Ovary (tissue), 10 donors: ENCODE measurements at places on chromosomes 1 and 21. TPM values are rescaled to one million over a fixed set of nuclear protein-coding genes. Genes with fewer than 3 reads are reported as not detected.

DNA sequence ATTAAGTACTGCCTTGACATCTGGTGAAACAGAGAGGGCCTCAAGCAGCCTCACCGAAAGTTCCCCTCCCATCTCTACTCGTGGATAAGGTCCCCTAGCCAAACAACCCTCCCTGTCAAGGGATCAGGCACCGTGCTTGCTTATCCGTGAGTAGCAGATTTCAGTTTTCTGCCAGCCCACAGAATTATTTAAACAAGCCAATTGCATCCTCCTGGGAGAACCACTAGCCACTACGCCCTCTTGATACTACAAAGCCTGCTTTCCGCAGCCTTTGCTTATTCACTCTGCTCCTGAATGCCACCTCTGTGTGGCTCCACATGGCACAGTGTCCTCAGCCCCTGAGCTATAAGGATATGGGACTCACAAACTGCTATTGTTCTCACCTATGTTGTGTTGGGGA lies 5.9 kb upstream of the TFF2 start:
- DNase-seq = no peak
- no peaks in the 10 kb centered on the region for H3K4me1 ChIP-seq
- no peak overlapping the region for H3K27ac ChIP-seq

DNA sequence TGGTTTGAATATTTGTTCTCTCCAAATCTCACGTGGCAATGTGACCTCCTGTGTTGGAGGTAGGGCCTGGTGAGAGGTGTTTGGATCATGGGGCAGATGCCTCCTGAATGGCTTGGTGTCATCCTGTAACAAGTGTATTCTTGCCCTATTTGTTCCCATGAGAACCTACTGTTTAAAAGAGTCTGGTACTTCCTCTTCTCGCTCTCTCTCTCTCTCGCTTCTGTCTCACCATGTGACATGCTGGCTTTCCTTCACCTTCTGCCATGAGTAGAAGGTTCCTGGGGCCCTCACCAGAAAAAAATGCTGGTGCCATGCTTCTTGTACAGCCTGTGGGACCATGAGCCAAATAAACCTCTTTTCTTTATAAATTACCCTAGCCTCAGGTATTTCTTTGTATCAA lies 8.4 kb upstream of the PAXBP1 start:
- H3K4me3 ChIP-seq = no peak overlapping the region
- no peaks in the 10 kb centered on the region for H3K36me3 ChIP-seq
- H3K4me1 ChIP-seq = peaks cover 6% of the 10 kb centered on the region
- H3K27me3 ChIP-seq = no peaks in the 10 kb centered on the region
- H3K27ac ChIP-seq = no peak overlapping the region
- DNase-seq = no peak

GRCh38 chr1:204348722-204349121 lies 11.0 kb downstream of the PLEKHA6 start:
- H3K27ac ChIP-seq = no peak overlapping the region
- no peaks in the 10 kb centered on the region for H3K27me3 ChIP-seq
- peak; percentile 84 for DNase-seq
- H3K4me1 ChIP-seq = peaks cover 15% of the 10 kb centered on the region
- H3K36me3 ChIP-seq = no peaks in the 10 kb centered on the region

DNA sequence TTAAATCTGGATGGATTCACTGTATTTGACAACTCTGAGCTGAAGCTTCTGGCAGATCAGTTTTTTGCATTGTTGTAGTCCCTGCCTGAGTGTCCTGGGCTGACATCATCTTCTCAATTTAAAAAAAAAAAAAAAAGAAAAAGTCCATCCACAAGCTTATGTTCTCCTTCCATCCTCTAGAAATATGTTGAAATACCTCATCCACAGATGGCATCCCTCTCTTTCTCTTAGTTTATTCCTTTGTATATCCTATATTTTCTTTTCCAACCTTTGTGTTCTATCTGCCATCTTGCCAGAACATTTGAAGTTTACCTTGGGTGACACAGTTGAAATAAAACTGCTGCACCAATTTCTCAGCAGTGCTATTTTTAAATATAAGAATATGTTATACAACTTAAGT lies 184.4 kb upstream of the PKN2 start:
- H3K4me3 ChIP-seq = no peak overlapping the region
- no peak overlapping the region for H3K27ac ChIP-seq
- H3K4me1 ChIP-seq = no peaks in the 10 kb centered on the region
- no peak for DNase-seq

The HORMAD1 gene
- total RNA-seq = not detected

DNA sequence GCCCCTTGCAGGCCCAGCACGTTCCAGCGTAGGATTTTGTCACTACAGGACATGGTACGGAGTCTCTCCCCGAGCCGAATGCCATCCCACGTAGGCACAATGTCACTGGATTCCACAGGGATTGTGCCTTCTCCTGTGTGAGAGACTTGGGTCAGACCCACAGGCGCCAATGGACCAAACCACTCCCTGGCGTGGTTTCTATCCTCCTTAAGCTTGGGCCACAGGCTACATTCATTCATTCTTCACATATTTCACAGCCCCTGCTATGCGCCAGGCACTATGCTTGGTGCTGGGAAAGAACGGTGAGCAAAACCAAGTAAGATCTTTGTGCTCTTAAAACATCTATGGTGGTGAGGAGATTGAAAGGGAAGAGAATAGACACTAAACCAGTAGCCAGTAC lies 18.7 kb downstream of the CHRNB2 start:
- peaks cover 3% of the 10 kb centered on the region for H3K36me3 ChIP-seq
- peaks cover 4% of the 10 kb centered on the region for H3K4me1 ChIP-seq
- DNase-seq = no peak

DNA sequence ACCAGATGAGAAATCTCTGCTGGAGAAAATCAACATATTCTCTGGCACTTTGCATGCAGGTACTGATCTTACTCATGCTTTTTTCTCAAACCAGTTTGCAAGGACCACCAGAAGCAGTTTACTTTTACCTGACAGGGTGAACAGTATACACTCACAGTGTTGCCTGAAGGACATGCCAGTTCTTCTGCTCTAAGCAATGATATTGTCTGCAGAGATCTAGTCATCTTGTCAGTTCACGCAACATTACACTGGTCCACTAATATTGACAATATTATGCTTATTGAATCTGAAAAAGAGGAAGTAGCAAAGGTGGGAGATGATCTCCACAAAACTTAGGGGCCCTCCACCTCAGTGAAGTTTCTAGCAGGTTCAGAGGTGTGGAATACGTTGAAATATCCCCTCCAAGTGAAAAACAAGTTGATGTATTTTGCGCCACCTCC lies 3.8 kb upstream of the S100B start:
- no peak for DNase-seq
- H3K36me3 ChIP-seq = no peaks in the 10 kb centered on the region
- H3K4me1 ChIP-seq = peaks cover 1% of the 10 kb centered on the region
- H3K27ac ChIP-seq = no peak overlapping the region
- H3K4me3 ChIP-seq = no peak overlapping the region
- no peaks in the 10 kb centered on the region for H3K27me3 ChIP-seq

- no peaks in the 10 kb centered on the region for H3K4me1 ChIP-seq
- no peak overlapping the region for H3K27ac ChIP-seq
- H3K4me3 ChIP-seq = no peak overlapping the region
- no peaks in the 10 kb centered on the region for H3K27me3 ChIP-seq
- no peak for DNase-seq
These were observed 28.4 kb downstream of the SDC3 start for GRCh38 chr1:30879940-30880677.

DNA sequence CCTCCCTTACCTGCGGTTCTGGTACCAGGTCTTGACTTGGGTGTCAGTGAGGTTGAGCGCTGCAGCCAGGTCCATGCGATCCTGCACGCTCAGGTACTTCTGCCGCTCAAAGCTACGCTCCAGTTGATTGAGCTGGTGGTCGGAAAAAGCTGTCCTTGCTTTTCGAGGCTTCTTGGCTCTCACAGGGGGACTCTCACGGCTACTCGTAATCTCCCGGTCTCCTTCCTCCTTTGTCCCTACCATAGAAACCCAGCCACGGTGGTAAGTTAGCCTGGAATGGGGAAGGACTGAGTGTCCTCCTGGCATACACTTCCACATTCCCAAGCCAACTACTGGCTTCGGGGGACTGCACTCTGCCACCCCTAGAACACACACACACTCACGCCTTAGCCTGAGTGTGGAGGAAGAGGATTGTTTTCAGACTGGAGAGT lies 2.6 kb downstream of the BARHL2 start:
- DNase-seq = no peak
- H3K4me3 ChIP-seq = no peak overlapping the region
- H3K36me3 ChIP-seq = no peaks in the 10 kb centered on the region
- no peaks in the 10 kb centered on the region for H3K27me3 ChIP-seq
- H3K27ac ChIP-seq = no peak overlapping the region

The XCL1 gene
- not detected for total RNA-seq

DNA sequence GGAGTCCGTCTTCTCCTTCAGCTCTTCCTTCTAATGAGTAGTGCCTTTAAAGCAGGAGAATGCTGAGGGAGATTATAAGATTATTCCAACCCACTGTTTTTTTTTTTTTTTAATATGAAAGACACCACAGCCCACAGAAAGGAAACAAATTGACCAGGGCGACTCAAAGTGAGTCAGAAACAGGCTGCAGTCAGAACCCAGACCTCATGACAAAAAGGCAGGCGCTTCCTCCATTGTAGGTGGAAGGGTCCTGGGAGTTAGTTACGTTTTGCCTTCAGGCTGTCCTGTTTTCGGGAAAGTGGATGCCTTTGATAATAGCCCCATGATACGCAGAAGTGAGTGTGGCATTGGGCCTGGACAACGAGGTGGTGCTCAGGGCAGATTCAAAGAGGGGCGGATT lies 21.0 kb downstream of the PLXNA2 start:
- no peak overlapping the region for H3K27ac ChIP-seq
- peaks cover 49% of the 10 kb centered on the region for H3K4me1 ChIP-seq
- no peaks in the 10 kb centered on the region for H3K36me3 ChIP-seq
- H3K27me3 ChIP-seq = no peaks in the 10 kb centered on the region

DNA sequence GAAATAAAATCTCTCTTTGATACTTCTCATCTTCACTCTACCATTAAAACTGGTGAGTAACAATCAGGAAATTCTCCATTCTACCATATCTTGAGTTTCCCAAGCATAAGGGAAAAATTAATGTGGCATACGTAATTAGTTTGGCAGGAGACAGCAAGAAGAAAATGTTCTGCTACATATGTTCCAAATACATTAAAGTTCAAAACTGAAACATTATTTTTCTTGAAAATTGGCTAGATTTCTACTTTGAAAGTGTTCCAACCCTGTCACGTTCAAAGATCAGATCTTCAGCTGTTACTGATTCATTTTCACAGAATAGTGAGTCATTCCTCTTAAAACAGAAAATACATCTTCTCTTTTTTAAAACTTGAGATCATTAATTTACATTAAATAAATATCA lies 48.5 kb downstream of the PIGK start:
- no peaks in the 10 kb centered on the region for H3K4me1 ChIP-seq
- H3K27me3 ChIP-seq = no peaks in the 10 kb centered on the region
- no peak overlapping the region for H3K27ac ChIP-seq
- DNase-seq = no peak
- no peaks in the 10 kb centered on the region for H3K36me3 ChIP-seq
